ENCODE measurements at places on chromosomes 2 and 18. TPM values are rescaled to one million over a fixed set of nuclear protein-coding genes. Genes with fewer than 3 reads are reported as not detected.

The NOTO gene
- not detected for total RNA-seq

The SLC9A2 gene
- total RNA-seq: 0.05 TPM

The TTC31 gene
- total RNA-seq: 22.0 TPM

The IDH1 gene
- total RNA-seq: 105 TPM

The EHD3 gene
- total RNA-seq: 4.4 TPM

The CCDC102B gene
- 0.49 TPM for total RNA-seq
